ENCODE measurements at places on chromosomes 7 and 10.
A peak's percentile ranks its signal among the peaks of the same experiment; 100 is the strongest.

GRCh38 chr7:42494736-42495135 lies 257.7 kb upstream of the GLI3 start:
- no peak for DNase-seq
- no peaks in the 10 kb centered on the region for H3K36me3 ChIP-seq
- H3K27ac ChIP-seq: no peak overlapping the region

- H3K27ac ChIP-seq: no peak overlapping the region
- no peak for DNase-seq
- H3K4me3 ChIP-seq: no peak overlapping the region
- no peaks in the 10 kb centered on the region for H3K36me3 ChIP-seq
- no peaks in the 10 kb centered on the region for H3K27me3 ChIP-seq
- H3K4me1 ChIP-seq: no peaks in the 10 kb centered on the region
Observed at GRCh38 chr10:5603091-5603847, 63.1 kb downstream of the ASB13 start.

DNA sequence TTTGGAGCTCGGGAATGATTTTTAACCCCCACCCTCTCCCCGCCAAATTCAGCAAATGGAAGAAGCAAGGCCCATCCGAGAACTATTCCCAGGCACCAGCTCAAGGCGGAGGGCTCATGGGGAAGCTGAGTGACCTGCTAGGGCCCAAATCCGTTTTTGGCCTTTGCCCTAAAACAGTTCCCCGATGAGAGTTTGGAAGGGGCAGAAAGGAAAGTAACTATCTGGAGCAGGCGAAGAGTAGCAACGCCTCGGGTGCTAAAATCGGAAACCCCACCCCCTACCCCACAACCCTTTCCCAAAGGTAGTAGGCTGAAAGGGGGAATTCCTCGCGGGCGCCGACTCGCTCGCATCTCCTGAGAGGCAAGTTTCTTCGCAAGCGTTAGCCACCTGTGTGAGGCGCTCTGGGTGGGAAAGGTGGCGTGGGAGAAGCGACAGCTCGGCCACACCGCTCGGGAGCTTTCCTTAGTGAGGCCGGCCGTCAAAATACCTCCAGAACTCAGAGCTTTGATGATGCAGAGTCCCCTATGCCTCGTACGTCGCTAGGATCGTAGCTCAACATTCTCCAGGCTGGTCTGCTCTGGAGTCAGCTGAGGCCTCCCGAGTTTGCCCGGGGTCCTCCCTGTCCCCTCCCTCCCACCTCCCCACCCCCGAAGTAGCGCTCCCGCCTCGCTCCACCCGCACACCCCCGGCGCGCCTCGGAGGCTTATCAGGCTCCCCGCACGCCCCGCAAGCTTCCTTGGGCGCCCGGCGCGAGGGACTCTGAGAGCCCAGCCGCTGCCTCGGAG lies 642 bp upstream of the PRKG1 start:
- no peak overlapping the region for H3K27ac ChIP-seq
- H3K36me3 ChIP-seq: no peaks in the 10 kb centered on the region
- peaks cover 33% of the 10 kb centered on the region for H3K27me3 ChIP-seq
- H3K4me3 ChIP-seq: no peak overlapping the region
- H3K4me1 ChIP-seq: peaks cover 11% of the 10 kb centered on the region

DNA sequence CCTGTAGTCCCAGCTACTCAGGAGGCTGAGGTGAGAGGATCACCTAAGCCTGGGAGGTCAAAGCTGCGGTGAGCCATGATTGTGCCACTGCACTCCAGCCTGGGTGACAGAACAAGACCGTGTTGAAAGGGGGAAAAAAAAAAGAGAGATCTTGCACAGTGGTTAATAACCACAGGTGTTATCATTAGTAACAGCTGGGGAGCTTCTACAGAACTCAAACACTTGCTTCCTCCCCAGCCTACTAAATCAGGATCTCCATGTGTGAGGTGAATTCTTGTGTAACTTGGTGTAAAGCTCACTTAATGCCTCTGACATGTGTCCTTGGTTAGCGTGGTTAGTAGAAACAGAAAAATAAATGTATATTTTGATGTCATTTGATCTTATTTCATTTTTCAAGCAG lies 43.9 kb upstream of the BMS1 start:
- DNase-seq: no peak
- H3K27ac ChIP-seq: no peak overlapping the region
- peaks cover 4% of the 10 kb centered on the region for H3K36me3 ChIP-seq

DNA sequence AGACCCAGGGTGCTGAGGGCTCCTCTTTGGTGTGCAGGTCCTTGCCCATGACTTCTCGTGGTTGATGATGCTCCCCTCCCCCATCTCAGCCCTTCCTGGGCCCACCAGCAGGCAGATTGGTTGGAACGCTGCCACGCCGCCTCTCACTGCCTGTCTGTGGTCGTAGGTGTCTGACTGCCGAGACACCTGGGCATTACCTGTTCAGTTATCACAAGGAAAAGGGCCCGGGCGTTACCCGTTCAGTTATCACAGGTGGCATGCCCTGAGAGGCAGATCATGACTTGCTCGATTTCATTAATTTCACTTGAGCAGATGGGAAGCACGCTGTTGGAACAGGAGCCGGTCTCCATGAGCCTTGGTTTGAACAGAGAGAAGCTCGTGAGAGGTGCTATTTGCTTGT lies 42.5 kb downstream of the TACR2 start:
- peaks cover 43% of the 10 kb centered on the region for H3K36me3 ChIP-seq
- no peaks in the 10 kb centered on the region for H3K4me1 ChIP-seq
- H3K27ac ChIP-seq: no peak overlapping the region
- H3K4me3 ChIP-seq: no peak overlapping the region
- H3K27me3 ChIP-seq: no peaks in the 10 kb centered on the region

DNA sequence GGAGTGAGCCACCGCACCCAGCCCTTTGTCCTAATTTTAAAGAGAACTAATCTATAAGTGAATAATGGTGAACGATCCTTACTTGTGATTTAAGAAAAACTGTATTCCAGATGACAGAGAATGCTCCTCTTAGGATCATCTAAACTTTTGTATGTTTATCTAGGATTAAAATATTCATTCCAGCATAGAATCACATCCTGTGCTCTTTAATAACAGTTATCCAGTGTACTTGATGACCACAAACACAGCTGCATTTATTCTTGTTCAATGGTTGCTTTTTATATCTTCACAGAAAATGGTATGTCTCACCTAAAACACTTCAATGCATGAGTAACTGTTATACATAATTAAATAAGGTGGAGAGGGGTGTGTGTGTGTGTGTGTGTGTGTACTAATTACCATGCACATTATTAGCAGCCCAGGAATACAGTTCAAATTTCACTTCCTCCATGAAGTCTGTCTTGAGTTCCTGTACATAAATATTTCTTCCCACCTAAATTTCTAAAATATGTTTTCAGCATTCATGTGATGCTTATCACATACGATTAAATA lies 38.5 kb upstream of the SEMA3C start:
- H3K27me3 ChIP-seq: no peaks in the 10 kb centered on the region
- H3K4me1 ChIP-seq: no peaks in the 10 kb centered on the region
- no peak for DNase-seq
- H3K27ac ChIP-seq: no peak overlapping the region
- no peak overlapping the region for H3K4me3 ChIP-seq
- no peaks in the 10 kb centered on the region for H3K36me3 ChIP-seq

DNA sequence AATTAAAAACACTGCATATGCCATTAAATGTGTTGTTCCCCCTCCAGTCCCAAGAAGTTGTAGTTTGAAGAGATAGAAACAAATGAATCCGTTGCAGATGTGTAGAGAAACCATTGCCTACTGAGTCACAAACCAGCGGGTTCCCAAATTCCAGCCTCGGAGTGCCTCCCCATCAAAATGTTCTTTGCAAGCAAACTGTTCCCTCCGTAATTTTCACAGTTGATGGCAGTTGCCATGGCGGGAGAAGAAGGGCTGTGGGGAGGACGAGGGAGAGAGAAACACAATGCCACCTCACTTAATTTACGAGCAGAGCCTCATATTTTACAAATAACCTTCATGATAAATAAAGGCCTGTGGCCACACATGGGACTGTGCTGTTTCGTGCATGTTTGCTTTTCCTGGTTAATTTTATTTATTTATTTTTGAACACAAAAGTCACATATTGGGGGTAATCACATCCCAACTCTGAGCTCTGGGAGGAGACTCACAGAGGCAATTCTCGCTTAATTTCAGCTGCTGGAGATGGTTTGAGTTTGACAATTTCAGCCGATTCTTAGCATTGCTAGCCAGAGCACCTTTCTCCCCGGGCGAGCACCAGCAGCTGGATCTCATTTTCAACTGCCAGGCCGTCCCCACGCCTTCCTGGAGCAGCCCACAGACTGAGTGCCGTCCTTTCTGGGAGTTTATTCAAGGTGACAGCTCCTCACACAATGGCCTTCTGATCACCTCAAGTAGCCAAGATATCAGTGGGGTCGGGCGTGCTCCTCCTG lies 1084.2 kb downstream of the KCNMA1 start:
- H3K27ac ChIP-seq: no peak overlapping the region
- DNase-seq: no peak
- no peak overlapping the region for H3K4me3 ChIP-seq
- no peaks in the 10 kb centered on the region for H3K36me3 ChIP-seq

- no peaks in the 10 kb centered on the region for H3K27me3 ChIP-seq
- no peak overlapping the region for H3K4me3 ChIP-seq
- H3K36me3 ChIP-seq: no peaks in the 10 kb centered on the region
- H3K4me1 ChIP-seq: no peaks in the 10 kb centered on the region
Observed at GRCh38 chr7:2128601-2129322, 104.0 kb downstream of the MAD1L1 start.

DNA sequence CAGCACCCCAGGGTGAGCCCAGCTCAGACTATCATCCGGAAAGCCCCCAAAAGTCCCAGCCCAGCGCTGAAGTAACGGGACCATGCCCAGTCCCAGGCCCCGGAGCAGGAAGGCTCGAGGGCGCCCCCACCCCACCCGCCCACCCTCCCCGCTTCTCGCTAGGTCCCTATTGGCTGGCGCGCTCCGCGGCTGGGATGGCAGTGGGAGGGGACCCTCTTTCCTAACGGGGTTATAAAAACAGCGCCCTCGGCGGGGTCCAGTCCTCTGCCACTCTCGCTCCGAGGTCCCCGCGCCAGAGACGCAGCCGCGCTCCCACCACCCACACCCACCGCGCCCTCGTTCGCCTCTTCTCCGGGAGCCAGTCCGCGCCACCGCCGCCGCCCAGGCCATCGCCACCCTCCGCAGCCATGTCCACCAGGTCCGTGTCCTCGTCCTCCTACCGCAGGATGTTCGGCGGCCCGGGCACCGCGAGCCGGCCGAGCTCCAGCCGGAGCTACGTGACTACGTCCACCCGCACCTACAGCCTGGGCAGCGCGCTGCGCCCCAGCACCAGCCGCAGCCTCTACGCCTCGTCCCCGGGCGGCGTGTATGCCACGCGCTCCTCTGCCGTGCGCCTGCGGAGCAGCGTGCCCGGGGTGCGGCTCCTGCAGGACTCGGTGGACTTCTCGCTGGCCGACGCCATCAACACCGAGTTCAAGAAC lies 1.1 kb downstream of the VIM start:
- peaks cover 40% of the 10 kb centered on the region for H3K36me3 ChIP-seq
- peaks cover 50% of the 10 kb centered on the region for H3K4me1 ChIP-seq
- DNase-seq: peak; percentile 76
- H3K27me3 ChIP-seq: peaks cover 1% of the 10 kb centered on the region
- H3K4me3 ChIP-seq: peak overlapping the region; percentile 95
- peak overlapping the region; percentile 87 for H3K27ac ChIP-seq

DNA sequence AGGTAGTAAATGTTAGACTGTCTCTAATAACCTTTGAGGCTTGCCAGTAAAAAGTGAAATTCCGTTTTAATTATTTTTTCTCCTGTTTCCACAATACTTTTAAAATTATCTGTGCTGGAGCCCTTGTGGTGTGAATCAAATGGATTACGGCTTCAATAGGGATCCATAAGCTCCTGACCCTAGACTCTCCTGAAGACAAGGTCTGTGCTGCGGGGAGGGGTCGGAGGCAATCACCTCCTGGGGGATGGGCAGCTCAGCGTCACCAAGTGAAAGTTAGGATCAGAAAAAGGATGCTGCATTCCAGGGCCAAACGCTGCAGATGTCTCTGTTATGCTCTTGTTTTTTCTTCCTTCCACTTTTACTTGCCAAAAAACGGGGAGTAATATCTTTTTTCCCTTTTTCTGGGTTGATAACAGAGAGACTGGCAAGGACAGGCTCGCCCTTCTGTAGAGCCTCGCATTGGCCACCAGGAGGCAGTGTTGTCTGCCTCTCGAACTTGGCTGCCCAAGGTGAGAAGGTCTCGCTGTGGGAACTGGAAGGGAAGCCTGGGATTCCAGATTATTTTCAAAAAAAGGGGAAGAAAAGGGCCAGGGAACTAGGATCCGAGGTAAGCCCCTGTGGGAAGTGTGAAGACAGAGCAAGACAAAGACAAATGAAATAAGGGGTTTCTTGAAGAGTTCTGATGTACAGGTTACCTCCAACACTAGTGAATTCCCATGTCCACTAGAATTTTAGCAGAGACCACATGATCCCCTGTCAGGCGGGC lies 621.9 kb downstream of the ACTR3B start:
- no peaks in the 10 kb centered on the region for H3K4me1 ChIP-seq
- no peak overlapping the region for H3K27ac ChIP-seq
- no peaks in the 10 kb centered on the region for H3K36me3 ChIP-seq
- H3K27me3 ChIP-seq: peaks cover 2% of the 10 kb centered on the region
- H3K4me3 ChIP-seq: no peak overlapping the region

- H3K36me3 ChIP-seq: peaks cover 46% of the 10 kb centered on the region
- no peak overlapping the region for H3K27ac ChIP-seq
- no peak overlapping the region for H3K4me3 ChIP-seq
- H3K27me3 ChIP-seq: peaks cover 2% of the 10 kb centered on the region
Observed at GRCh38 chr7:92131093-92131492, 3.2 kb downstream of the CYP51A1 start.

- peaks cover 4% of the 10 kb centered on the region for H3K36me3 ChIP-seq
- peaks cover 19% of the 10 kb centered on the region for H3K4me1 ChIP-seq
- no peak for DNase-seq
- no peak overlapping the region for H3K4me3 ChIP-seq
Observed at GRCh38 chr10:22006379-22006884, 2.9 kb upstream of the DNAJC1 start.

Measured in activated CD4-positive, alpha-beta memory T cell treated with anti-CD3 and anti-CD28 coated beads for 36 hours (primary cell).